Transverse colon (tissue), 4 donors: ENCODE measurements at places on chromosomes 1 and 21.

DNA sequence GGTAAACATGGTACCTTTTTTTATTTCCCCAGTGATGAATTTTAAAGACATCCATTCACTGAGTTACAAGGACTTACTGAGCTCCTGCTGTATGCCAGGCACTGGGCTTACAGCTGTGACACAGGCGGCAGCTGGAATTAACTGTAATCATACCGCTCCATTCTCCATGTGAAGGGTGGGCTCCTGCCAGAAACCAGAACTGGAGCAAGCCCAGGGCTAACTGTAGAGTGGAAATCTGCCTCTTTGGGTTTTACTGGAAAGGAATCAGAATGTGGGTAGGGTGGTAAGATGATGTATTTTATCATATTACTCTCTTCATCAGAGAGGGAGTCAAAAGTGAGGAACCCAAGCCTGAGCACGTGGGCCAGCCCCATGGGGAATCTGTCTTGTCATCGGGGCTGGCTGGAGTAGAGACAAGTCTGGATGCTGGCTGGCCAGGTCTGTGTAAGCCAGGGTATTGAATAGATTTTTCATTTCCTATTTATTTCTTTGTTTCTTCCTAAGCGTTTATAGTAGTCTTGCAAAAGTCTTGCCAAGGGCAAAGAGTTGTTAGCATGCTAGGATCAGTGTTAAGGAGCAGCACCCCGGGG is 21.5 kb downstream of the FGGY start:
- DNase-seq = no peak

GRCh38 chr1:30446095-30446494 is 277.3 kb downstream of the MATN1 start:
- no peak for DNase-seq

DNA sequence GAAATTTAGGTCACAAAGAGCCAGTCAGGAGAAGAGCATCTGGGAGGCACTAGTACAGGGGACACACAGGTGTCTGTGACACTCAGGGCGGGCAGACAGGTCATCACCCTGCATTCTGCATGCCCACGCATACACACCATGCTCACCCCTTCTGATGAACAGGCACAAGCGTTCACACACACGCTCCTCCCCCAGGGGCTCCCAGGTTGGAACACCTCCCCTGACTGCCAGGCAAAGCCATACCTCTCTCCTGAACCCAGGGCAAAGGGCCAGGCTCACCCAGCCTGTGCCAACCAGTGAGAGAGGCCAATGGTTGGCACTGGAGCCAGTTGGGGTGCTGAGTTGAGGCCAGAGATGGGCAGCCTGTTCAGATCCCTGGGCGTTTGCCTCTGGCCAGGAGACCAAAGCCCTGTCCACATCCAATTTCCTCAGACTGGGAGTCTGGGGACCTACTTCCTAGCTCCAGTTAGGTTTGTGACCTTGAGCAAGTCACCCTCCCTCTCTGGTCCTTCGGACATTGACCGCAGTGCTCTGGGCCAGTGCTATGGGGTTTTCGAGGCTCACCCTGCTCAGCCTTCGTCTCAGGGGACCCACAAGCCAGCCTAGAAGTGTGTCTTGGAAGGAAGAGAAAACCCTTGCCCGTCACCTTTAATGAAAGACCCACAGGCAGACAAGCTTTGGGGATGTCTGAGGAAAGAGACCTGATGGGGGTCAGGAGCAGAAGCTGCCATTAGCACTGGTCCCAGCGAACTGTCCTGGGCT is 5.8 kb upstream of the LAD1 start:
- DNase-seq = peak; percentile 48

DNA sequence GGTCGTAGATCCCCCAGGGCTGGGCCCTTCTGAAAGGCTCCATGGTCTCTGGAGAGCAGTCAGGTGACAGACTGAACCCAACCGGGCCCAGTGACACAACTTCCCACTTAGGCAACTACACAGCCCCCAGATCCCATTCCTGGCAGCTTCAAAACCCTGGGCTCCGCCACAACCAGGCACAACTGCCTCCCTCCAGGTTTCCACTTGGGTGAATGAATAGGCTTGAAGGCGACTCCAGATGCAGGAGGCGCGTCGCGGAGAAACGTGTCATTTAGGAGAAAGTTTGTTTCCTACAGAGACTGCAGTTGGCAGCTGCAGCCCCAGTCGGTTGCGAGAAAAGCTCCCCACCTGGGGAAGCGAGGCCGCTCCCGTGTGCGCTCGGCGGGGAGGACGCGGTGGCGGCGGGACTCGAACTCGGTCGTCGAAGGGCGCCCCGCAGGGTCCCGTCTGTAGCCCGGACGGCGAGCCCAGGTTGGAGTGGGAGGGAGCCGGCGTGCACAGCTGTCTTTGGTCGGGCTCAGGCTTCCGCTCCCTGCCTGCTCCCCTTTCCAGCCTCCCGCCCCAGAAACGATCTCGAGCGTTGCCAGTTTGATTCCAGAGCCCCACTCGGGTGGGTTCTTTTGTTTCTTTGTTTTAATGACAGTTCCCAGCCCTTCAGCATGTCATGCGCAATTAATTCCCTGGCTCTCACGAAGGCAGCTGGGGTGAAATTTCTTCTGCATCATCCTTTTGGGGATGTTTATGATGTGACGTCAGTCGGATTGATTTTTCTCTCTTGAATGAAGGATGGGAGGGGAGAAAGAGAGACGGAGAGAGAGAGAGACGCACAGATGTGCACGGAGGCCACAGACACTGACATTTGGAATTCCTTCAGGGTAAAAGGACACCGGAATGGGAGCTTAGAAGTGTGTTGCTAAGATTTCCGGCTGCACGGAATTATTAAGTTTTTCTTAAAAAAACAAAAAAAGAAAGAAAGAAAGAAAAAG is 862 bp upstream of the SGIP1 start:
- no peak for DNase-seq

DNA sequence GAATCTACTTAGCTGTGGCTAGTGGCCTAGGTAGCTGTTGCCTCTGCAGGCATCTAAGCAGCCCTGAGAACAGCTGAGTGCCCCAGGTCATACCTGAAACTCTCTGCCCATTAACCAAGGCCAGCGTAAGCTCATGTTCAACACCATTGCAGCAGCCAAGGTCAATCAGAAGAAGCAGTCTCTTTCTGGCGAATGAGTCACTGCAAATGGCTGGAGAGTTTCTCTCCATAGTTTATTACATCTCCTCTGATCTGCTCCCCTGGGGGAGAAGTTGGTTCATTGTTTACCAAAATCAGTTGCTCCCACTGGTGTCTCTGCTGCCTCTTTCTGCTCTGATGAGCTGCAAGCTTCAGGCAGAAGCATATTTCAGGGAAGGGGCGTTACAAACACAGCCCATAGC is 6.9 kb upstream of the BCL9 start:
- no peak for DNase-seq

GRCh38 chr1:203559523-203559922 is 65.6 kb downstream of the OPTC start:
- DNase-seq = no peak
